Osteoblast (primary cell): ENCODE measurements at places on chromosomes 7 and 10.

GRCh38 chr7:1548438-1548831 is 7.6 kb downstream of the TMEM184A start:
- no peak for DNase-seq
- H3K27me3 ChIP-seq: no peaks in the 10 kb centered on the region
- no peaks in the 10 kb centered on the region for H3K4me1 ChIP-seq
- no peak overlapping the region for H3K4me3 ChIP-seq
- H3K27ac ChIP-seq: no peak overlapping the region
- H3K36me3 ChIP-seq: no peaks in the 10 kb centered on the region

DNA sequence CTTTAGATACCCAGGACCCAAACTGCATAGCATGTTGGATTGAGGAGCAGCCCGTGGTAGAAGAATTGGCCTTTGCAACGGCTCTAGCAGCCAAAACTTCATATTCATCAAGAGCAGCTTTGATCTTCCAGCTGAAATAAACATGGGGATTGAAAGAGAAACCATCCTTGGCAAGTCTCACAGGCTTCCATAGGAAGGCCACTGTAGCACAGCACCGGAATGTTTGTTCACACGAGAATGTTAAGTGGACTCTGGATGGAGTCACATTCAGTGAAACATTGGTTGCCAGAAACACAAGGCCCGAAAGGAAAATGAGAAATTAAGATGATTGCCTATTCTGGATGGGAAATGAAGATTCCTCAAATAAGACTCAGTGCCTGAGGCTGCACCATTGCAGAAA is 97.4 kb downstream of the RAB18 start:
- peaks cover 3% of the 10 kb centered on the region for H3K27me3 ChIP-seq
- DNase-seq: no peak
- no peaks in the 10 kb centered on the region for H3K36me3 ChIP-seq
- peaks cover 5% of the 10 kb centered on the region for H3K4me1 ChIP-seq

GRCh38 chr10:8061274-8062211 is 7.1 kb downstream of the GATA3 start:
- no peak overlapping the region for H3K27ac ChIP-seq
- no peaks in the 10 kb centered on the region for H3K36me3 ChIP-seq
- no peak overlapping the region for H3K4me3 ChIP-seq

- no peaks in the 10 kb centered on the region for H3K27me3 ChIP-seq
- H3K36me3 ChIP-seq: peaks cover 14% of the 10 kb centered on the region
- H3K4me3 ChIP-seq: no peak overlapping the region
- no peak for DNase-seq
Observed at GRCh38 chr7:6007386-6007785, 1.5 kb downstream of the PMS2 start.

GRCh38 chr10:50456719-50457118 is 167.0 kb downstream of the SGMS1 start:
- DNase-seq: no peak
- no peaks in the 10 kb centered on the region for H3K27me3 ChIP-seq
- H3K27ac ChIP-seq: no peak overlapping the region
- H3K36me3 ChIP-seq: no peaks in the 10 kb centered on the region
- H3K4me1 ChIP-seq: no peaks in the 10 kb centered on the region
- no peak overlapping the region for H3K4me3 ChIP-seq

GRCh38 chr10:43706166-43706565 is 57.5 kb upstream of the ZNF32 start:
- peaks cover 15% of the 10 kb centered on the region for H3K4me1 ChIP-seq
- H3K27me3 ChIP-seq: no peaks in the 10 kb centered on the region
- DNase-seq: no peak
- no peak overlapping the region for H3K27ac ChIP-seq

DNA sequence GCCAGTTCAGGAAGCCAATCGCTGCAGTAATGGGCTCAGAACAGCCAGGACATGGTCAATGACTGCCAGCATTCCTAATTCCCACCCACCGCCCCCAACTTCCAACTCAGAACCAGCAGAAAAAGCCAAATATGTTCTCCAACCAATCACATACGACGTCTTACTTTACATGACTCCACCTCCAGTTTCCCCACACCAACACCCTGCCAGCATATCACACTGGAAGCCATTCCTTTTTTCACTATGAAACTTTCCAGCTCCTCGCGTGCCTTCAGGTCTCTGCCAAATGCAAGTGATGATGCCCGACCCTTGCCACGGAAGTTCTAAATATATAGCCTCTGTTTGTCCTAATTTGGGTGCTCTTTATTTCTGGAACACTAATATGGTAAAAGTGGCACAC is 12.5 kb downstream of the NPS start:
- H3K4me3 ChIP-seq: no peak overlapping the region

- H3K4me1 ChIP-seq: no peaks in the 10 kb centered on the region
- H3K27ac ChIP-seq: no peak overlapping the region
- DNase-seq: no peak
- H3K27me3 ChIP-seq: no peaks in the 10 kb centered on the region
Observed at GRCh38 chr7:134065415-134065814, 61.7 kb upstream of the LRGUK start.

DNA sequence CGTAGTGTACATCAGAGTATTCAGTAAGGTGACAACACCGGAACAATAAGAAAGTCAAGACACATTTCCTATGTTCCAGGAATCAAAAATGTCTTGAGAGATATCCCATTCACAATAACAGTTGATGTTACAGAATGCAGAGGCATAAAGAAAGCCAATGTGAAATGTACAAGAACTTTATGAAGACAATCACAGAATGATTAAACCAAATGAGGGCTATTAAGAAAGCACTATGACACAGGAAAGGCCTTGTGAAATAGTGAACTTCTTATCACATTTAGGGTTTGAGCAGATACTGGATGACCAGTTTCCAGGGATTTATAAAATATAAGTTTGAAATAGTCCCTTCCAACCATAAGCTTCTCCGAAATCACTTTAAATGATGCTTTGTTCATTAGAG is 52.7 kb downstream of the VWDE start:
- DNase-seq: no peak
- H3K4me3 ChIP-seq: no peak overlapping the region
- H3K4me1 ChIP-seq: no peaks in the 10 kb centered on the region
- no peak overlapping the region for H3K27ac ChIP-seq
- H3K27me3 ChIP-seq: no peaks in the 10 kb centered on the region

DNA sequence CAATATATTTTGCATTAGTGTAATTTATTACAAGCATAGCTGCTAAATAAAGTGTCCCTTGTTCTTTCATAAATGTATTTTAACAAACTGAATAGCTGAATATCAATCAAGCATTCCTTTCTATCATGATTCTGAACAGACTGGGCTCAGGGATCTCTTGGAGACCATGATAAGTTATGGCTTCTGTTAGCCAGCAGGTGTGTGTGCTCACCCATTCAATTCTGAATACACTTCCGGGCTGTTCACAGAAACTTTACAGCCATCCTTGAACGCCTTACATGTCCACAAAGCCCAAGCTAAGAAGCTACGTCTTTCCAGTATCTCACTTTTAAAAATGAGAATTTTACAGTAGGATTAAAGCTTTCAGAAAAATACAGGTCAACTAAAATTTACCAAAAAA is 115.1 kb downstream of the SVIL start:
- H3K27me3 ChIP-seq: no peaks in the 10 kb centered on the region
- H3K36me3 ChIP-seq: peaks cover 25% of the 10 kb centered on the region
- H3K4me3 ChIP-seq: no peak overlapping the region
- no peak for DNase-seq
- H3K27ac ChIP-seq: no peak overlapping the region

- no peak overlapping the region for H3K4me3 ChIP-seq
- peaks cover 29% of the 10 kb centered on the region for H3K4me1 ChIP-seq
- no peaks in the 10 kb centered on the region for H3K27me3 ChIP-seq
- no peaks in the 10 kb centered on the region for H3K36me3 ChIP-seq
Observed at GRCh38 chr10:60311821-60312220, 77.9 kb downstream of the ANK3 start.
